Naive thymus-derived CD8-positive, alpha-beta T cell (primary cell): ENCODE measurements at places on chromosomes 6 and 20.

GRCh38 chr6:32075781-32076180 lies 33.4 kb downstream of the TNXB start:
- H3K27me3 ChIP-seq = peaks cover 1% of the 10 kb centered on the region
- H3K4me1 ChIP-seq = no peaks in the 10 kb centered on the region
- H3K4me3 ChIP-seq = no peak overlapping the region
- no peak for DNase-seq

- H3K36me3 ChIP-seq = peaks cover 4% of the 10 kb centered on the region
- H3K27ac ChIP-seq = peak overlapping the region; percentile 88
- H3K4me3 ChIP-seq = peak overlapping the region; percentile 77
Measured at GRCh38 chr6:26329763-26330511, 35.1 kb upstream of the BTN3A2 start.

GRCh38 chr6:163490826-163491577 lies 76.5 kb downstream of the QKI start:
- peaks cover 17% of the 10 kb centered on the region for H3K4me1 ChIP-seq
- H3K27me3 ChIP-seq = no peaks in the 10 kb centered on the region
- peak overlapping the region; percentile 68 for H3K27ac ChIP-seq
- DNase-seq = peak; percentile 58

DNA sequence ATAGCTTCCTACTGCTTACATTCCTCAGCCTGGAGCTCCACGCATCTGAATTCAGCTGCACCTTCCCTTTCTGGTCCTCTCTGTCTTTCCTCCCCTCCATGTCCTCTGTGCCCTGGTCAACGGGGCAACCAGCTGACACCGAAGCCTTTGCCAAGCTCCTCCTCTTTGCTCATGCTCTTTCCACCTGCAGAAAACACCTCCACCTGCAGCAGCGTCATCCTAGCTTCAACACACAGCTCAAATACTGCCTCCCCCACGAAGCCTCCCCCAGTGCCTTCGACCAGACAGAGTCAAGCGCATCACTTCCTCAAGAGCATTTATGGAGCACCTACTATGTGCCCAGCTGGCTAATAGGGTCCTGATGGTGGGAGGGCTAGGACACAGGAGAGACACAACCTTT lies 9.2 kb downstream of the CDH22 start:
- H3K27ac ChIP-seq = no peak overlapping the region
- DNase-seq = no peak
- peaks cover 18% of the 10 kb centered on the region for H3K27me3 ChIP-seq
- H3K4me1 ChIP-seq = no peaks in the 10 kb centered on the region
- H3K4me3 ChIP-seq = no peak overlapping the region
- H3K36me3 ChIP-seq = no peaks in the 10 kb centered on the region

GRCh38 chr20:35144694-35145093 lies 2.4 kb downstream of the EDEM2 start:
- H3K27ac ChIP-seq = peak overlapping the region; percentile 53
- peaks cover 34% of the 10 kb centered on the region for H3K4me1 ChIP-seq
- no peak for DNase-seq
- no peaks in the 10 kb centered on the region for H3K36me3 ChIP-seq
- no peak overlapping the region for H3K4me3 ChIP-seq

GRCh38 chr20:23135449-23136420 lies 49.6 kb upstream of the CD93 start:
- no peak overlapping the region for H3K27ac ChIP-seq
- no peak for DNase-seq
- H3K27me3 ChIP-seq = no peaks in the 10 kb centered on the region
- no peaks in the 10 kb centered on the region for H3K36me3 ChIP-seq
- no peak overlapping the region for H3K4me3 ChIP-seq

- no peak for DNase-seq
- H3K27me3 ChIP-seq = peaks cover 3% of the 10 kb centered on the region
- H3K4me1 ChIP-seq = peaks cover 19% of the 10 kb centered on the region
- H3K4me3 ChIP-seq = no peak overlapping the region
- H3K27ac ChIP-seq = no peak overlapping the region
- H3K36me3 ChIP-seq = peaks cover 1% of the 10 kb centered on the region
Measured at GRCh38 chr6:116400328-116400727, 29.6 kb downstream of the DSE start.
